ENCODE measurements at places on chromosomes 6 and 20.
A peak's percentile ranks its signal among the peaks of the same experiment; 100 is the strongest.

GRCh38 chr6:142531727-142532126 is 229.9 kb downstream of the ADGRG6 start:
- DNase-seq: no peak

GRCh38 chr20:1577906-1578305 is 20.4 kb upstream of the SIRPD start:
- no peak for DNase-seq

- no peak for DNase-seq
These were observed 28.6 kb upstream of the PKHD1 start for GRCh38 chr6:52115891-52116604.

DNA sequence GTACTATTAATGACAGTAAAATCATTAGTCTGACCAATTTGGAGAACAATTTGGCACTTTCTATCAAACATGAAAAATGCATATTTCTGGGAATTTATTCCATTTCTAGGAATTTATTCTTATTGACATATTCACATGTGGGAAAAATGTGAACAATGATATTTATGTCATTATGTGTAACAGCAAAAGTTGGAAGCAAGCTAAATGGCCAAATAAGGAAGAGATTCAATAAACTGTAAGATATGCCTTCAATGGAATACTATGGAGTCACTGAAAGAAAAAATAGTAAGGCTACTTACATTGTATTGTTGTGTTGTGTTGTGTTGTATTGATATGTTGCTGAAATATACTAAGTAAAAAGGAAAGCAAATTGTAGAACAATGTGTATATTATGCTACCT is 100.5 kb upstream of the EDN1 start:
- DNase-seq: no peak

DNA sequence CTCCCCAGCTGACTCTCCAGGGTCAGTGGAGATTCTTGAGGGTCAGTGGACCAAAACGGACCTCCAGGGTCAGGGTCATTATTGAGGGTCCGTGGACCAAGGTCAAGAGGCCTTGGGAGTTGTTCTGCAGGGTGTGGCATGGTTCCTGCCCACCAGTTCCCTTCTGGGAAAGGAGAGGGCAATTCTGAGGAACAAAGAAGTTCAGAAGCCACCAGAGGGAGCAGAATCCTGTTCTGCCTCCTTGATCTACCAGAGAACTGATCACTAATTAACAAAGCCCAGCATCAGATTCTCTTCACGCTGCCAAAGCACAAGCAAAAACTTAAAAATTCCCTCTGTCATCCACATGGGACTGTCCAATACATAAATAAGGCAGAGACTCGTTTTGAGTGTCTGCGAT is 263.4 kb downstream of the DHX35 start:
- DNase-seq: no peak

- DNase-seq: no peak
These were observed 277.0 kb downstream of the CDKAL1 start for GRCh38 chr6:20811109-20811761.

GRCh38 chr6:139568151-139568955 is 193.9 kb upstream of the CITED2 start:
- DNase-seq: no peak

GRCh38 chr6:11366934-11367637 is 134.6 kb upstream of the NEDD9 start:
- DNase-seq: no peak

GRCh38 chr6:165306955-165307354 is 2.5 kb downstream of the C6orf118 start:
- DNase-seq: no peak

- no peak for DNase-seq
These were observed 44.7 kb upstream of the CNKSR3 start for GRCh38 chr6:154555073-154555677.

- no peak for DNase-seq
These were observed 22.6 kb upstream of the HLA-DQB2 start for GRCh38 chr6:32785781-32786533.

DNA sequence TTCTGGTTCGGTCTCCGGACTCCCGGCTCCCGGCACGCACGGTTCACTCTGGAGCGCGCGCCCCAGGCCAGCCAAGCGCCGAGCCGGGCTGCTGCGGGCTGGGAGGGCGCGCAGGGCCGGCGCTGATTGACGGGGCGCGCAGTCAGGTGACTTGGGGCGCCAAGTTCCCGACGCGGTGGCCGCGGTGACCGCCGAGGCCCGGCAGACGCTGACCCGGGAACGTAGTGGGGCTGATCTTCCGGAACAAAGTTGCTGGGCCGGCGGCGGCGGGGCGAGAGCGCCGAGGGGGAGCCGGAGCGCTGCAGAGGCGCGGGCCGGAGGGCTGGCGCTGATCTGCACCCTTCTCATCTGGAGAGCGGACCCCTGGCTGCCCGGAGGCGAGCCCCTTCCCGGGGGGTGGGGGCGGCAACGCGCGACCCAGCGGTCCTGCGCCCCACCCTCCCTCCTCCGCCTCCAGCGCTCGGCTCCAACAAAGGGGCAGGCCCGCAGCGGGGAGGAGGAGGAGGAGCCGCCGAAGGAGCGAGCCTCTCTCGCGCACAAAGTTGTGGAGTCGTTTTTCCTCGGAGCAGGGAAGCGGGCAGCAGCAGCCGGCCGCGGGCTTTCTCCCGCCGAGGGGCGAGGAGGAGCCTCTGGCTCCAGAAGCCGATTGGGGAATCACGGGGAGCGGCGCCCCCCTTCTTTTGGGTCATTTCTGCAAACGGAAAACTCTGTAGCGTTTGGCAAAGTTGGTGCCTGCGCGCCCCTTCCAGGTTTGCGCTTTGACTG is at the start of gene UTRN:
Gene UTRN, plus strand, starts transcription at position 553 of the 765 bp plus-strand sequence. CDS start 6,494 bp downstream, outside the sequence.
- DNase-seq: peak; percentile 72

GRCh38 chr6:41161851-41162552 is 914 bp downstream of the TREM2 start:
- DNase-seq: no peak

- DNase-seq: no peak
These were observed 115.7 kb downstream of the UNC5CL start for GRCh38 chr6:40923326-40923725.

DNA sequence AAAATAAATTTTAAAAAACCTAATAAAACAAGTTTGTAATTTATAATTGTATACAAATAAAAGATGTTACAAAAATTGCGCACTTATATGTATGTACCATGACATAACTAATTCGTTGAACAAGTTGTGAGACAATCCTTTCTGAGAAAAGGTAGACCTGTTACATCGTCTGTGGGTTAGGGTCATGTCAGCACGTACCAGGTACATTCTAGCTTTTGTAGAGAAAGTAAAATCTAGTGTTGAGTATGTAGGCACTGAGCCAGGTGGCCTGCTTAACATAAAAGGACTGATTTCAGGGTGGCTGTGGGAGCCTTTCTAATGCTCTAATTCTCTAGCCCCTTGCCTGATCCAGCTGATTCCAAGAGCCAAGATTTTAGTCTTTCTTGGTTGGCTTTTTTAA is 10.4 kb downstream of the RPL7L1 start:
- DNase-seq: no peak

DNA sequence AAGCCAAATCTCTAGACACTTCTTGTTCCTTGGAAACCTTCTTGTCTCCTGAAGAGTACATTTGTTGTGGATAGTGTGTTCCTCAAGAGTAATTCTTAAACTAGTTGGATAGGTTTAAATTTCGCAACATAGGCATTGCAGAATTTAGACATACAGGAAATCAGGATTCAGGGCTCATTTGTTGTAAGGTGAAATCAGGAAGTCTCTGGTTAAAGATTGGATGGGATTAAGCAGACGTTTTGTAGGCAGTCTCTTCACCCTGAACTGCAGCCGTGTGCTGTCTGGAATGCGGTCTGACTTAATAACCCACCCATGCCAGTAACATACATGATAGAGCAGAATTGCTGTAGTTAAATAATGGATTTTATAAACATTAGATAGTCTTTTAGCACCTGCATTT is 21.7 kb downstream of the HIVEP1 start:
- no peak for DNase-seq

- no peak for DNase-seq
These were observed 502.9 kb upstream of the NOX3 start for GRCh38 chr6:155958550-155958949.

DNA sequence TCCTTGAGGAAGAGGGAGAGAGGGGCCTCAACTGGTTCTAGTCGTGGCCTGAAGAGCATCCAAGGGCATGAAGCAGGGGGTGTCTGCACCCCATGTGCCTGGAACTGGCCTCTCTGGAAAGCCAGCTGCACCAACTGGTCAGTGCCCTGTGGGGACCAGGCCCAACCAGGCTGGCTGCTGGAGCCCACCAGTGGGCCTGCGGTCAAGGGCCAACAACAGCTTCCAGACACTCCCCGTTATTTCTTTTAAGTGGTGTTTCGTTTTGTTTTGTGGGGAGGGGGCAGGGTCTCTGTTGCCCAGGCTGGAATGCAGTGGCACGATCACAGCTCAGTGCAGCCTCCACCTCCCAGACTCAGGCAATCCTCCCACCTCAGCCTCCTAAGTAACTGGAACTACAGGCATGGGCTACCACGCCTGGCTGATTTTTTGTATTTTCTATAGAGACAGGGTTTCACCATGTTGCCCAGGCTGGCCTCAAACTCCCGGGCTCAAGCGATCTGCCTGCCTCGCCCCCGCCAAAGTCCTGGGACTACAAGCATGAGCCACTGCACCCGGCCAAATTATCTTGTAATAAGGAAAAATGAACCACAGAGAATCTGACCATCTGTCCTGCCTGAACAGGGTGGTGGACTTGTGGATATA is 11.9 kb upstream of the C20orf144 start:
- DNase-seq: no peak

- no peak for DNase-seq
These were observed 68.8 kb downstream of the PRL start for GRCh38 chr6:22227824-22228610.

GRCh38 chr6:75818098-75818855 is 69.2 kb downstream of the MYO6 start:
- no peak for DNase-seq

DNA sequence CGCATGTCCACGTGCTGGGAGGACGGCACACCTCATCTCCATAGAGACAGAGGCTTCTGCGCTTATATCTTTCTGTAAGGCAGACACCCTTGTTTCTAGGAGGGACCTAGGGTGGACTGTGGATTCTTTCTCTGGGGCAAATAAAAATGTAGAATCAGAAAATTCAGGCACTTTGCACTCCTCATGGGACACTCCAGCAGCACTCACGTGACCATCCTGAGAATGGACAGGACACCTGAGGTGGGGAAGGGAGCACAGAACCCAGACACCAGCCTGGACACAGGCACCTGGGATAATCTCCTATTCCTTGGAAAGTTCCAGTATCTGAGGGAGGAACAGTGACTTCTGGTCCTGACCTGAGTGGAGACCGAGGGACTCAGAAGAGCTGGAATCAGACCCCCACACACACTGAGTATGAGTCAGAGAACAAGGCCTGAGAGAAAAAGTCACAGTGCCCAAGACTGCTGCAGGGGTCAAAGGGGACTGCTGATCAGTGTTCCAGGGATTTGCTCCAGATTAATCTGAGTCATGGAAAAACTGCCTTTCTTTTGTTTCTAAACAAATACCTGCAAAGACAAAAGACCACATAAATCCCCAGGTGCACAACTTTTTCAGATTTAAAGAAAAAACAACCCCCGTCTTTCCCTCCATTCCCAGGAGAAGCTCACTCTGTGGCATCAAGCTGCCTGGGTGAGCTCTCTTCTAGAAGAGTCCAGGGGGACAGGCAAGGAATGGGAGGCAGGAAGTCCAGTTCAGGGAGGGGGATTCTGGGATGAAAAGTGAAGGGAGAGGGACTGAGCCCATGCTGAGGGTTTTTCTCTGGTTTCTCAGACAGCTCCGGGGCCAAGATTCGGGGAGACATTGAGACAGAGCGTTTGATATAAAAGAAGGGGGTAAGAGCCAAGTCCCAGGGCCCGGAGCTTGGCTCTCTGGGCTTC is 35.6 kb upstream of the MICB start:
- DNase-seq: no peak

DNA sequence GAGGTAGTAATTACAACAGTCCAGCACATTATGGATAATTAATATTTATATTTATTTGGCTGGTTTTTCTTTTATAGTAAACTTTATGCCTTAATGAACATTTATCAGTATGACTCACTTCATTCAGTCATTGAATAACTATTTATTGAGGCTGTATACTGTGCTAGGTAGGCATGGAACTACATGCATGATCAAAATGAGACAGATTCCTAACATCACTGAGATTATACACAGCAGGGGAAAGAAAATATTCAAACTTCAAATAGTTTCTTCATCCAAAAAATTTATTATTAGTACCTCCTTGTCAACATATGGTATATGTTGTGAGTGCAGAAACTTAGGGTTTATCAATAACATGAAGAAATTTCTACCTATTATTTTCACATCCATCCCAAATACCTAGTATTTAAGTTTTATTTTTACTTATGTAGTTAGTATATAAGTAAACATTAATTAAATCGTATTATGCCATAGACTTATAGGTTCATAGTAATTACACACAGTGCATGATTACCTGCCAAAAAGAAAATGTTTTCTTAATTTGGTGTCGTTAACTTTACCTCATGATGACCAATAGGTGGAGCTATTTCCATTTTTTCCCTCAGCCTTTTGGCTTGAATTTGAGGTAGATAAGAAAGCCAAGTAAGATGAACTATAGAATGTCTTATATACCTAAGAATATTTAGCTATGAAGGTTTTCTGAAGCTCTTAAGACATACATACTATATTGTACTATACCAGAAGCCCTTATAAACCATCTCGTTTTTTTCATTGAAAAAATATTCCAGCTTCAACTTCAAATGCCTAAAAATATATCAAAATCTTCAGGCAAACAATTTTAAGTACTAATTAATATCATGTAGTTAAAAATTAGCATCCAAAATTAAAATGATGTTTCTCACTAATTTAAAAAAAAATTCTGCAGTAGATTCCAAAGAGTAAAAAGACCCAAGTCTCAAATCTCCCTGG is 12.5 kb upstream of the TMEM30A start:
- no peak for DNase-seq

DNA sequence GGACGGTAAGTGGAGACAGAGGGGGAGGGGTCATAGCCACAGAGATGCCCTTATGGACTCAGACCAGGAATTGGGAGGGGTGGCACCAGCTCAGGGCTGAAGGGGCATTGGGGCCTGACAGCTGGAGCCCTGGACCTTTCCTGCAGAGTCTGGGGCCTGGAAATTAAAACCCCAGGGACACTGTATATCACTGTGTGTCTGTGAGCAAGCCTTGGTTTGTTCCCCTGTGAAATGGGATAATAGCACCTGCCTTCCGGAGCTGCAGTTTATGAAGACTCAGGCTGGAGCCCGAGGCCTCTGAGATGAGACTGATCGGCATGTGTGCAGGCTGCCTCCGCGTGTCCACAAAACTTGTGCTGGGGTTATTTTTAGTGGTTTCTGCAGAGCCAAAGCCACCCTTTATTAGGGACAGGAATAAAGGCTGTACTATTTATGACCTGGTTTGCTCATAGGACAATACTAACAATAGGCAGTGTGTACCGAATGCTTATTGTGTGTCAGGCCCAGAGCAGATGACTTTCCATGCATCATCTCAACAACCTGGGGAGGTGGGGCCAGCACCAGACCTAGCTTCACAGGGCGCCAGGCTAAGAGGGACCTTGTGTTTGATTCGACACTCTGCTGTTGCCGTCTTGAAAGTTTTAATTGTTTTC is 22.6 kb downstream of the MYH7B start:
- no peak for DNase-seq

DNA sequence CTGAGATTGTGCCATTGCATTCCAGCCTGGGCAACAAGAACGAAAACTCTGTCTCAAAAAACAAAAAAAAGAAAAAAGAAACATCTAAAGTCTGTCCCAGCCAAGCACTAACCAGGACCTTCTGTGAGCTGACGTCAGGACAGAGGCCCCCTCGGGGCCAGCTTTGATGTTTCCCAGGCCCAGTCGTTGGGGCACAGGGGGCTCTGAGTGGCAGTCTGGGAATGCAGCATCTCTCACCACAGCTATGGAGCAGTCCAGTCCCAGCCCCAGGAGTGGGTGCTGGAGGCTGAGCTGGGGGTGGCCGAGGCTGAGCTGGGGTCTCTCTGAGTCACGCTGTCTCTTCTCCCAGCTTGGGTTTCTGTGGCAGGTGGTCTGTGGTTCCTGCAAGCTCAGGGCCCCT is 46.0 kb upstream of the SRF start:
- DNase-seq: no peak

Data from frontal cortex (tissue), 4 donors.